Adipocyte (in vitro differentiated cells): ENCODE measurements at places on chromosomes 2 and 18.

GRCh38 chr2:172288603-172289002, 138.8 kb upstream of the ITGA6 start:
- no peak for DNase-seq

DNA sequence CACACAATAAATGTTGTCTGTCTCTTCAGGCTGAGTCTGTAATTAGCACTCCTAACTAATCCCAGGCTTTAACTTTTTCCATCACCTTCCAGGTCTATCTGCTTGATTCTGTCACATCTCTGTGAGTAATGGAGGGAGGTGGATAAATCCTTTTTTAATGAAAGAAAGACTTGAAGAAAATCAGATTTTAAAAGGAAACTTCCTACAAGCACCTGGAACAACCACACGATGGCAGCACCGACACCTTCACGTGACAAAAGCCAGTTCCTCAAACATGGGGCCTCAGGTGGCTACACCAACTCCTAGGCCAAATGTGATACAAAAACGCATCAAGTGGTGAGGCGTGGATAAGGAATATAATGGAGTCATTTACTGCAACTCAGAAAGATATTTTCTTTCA, 41.8 kb downstream of the TGFBRAP1 start:
- peak; percentile 49 for DNase-seq

DNA sequence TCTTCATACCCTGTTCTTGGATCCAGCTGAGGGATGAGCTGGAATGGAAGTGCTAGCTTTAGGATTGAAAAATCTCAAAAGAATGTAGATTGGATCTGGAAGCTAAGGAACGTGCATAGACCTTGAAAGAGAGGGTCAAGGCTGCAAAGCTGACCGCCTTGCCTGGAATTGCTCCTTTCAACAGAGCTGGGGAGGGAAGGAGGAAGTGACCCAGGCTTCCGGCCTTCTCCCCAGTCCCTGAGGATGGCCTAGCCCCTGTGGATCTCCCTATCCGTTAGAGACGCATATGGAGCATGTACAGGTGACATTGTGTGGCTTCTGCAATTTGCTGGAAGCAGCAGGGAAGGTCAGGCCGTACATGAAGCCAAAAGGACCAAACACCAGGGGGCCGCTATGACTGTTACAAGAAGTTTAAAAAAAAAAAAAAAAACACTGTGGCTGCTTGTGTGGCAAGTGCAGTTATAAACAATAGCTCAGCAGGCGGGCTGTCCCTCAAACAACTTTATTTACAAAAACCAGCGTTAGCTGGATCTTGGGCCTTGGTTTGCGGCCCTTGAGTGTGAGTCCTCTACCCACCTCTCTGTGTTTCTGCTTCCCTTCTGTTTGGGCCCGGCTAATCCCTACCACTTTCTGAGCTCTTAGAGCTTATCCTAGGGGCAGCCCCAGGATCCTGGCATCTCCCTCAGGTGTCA, 227.6 kb downstream of the SEPTIN10 start:
- DNase-seq: no peak

DNA sequence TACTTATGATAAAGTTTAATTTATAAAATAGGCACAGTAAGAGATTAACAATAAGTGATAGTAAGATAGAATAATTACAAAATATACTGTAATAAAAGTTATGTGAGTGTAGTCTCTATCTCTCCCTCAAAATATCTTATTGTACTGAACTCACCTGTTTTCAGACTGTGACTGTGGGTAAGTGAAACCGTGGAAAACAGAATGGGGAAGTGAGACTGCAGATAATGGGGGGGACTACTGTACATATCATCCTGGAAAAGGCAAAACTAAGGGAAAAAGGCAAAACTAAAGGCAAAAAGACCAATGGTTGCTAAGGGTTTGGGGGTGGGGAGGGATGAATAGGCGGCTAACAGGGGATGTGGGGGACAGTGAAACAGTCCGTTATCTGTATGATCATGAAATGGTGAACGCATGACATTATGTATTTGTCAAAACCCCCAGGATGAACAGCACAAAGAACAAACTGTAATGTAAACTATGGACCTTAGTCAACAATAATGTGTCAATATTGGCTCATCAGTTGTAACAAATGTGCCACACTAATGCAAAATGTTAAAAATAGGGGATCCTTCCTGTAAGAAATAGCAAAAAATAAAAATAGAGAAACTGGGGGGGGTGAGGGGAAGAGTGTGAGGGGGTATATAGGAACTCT, 93.8 kb downstream of the EPB41L3 start:
- DNase-seq: no peak

DNA sequence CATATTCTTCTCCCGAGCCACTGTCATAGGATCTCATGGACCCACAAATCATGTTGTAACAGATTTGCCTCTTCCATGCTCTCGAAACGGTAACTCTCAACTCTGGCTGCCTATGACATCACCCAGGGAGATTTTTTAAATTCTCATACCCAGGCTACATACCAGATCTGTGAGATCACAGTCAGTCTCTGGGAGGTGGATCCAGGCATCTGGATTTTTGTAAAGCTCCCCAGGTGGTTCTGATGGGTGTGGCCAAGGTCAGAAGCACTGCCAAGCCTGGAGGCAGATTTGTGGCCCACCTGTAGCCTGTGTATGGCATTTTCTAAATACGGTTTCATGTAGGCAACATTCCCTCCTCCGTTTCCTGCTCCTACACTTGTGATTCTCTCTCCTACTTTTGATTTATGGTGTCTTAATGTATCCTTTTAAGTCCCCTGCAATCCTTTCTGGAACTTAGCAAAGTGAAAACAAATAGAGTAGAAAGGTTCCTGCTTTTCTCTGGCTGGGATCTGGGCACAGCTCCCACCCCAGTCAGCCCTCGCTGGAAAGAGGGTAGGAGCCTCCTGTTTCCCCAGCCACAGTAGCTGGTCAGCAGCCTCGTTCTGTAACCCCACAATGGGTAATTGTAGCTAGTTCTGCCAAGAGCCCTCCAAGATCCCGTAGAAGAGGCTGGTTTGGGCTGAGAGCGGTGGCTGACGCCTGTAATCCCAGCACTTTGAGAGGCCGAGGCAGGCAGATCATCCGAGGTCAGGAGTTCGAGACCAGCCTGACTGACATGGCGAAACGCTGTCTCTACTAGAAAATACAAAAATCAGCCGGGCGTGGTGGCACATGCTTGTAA, 96.2 kb downstream of the KLHL29 start:
- peak; percentile 73 for DNase-seq

DNA sequence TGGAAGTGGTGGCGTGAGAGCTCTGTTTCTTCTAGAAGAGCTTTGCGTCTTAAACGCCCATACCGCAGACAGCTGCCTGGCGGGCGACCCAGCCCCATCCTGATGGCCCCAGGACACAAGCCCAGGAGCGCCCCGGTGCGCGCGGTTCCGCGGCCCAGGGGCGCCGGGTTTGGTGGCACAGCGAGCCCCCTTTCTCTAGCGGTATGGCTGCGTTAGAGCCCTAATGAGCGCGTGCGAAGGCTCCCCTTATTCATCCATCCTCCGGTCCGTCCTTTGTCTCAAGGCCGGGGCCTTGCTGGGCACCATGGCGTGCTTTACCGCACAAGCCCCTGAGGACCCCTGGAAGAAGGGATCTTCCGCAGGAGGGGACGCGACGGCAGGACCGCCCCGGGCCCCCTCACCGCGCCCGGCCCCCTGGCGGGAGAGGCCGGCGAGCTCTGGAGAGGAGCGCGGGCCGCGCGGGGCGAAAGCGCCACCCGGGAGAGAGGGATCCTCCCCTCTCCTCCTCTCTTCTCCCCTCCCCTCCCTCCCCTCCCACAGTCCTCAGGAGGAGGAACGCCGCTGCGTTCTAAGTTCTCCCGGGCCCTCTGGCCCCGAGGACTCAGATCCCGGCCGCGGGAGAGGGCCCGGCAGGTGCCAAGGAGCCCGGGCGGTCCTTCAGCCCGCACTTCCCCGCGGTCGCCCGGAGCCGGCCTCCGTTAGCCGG, 626 bp upstream of the SLC1A4 start:
- peak; percentile 94 for DNase-seq

GRCh38 chr2:224357098-224357901, 44.6 kb downstream of the FAM124B start:
- peak; percentile 81 for DNase-seq

- DNase-seq: peak; percentile 84
Observed at GRCh38 chr18:32018331-32019250, at the start of gene RNF125. TSS of gene RNF125 (plus strand) at chr18:32018825. CDS start at chr18:32018864, 39 bp downstream.

DNA sequence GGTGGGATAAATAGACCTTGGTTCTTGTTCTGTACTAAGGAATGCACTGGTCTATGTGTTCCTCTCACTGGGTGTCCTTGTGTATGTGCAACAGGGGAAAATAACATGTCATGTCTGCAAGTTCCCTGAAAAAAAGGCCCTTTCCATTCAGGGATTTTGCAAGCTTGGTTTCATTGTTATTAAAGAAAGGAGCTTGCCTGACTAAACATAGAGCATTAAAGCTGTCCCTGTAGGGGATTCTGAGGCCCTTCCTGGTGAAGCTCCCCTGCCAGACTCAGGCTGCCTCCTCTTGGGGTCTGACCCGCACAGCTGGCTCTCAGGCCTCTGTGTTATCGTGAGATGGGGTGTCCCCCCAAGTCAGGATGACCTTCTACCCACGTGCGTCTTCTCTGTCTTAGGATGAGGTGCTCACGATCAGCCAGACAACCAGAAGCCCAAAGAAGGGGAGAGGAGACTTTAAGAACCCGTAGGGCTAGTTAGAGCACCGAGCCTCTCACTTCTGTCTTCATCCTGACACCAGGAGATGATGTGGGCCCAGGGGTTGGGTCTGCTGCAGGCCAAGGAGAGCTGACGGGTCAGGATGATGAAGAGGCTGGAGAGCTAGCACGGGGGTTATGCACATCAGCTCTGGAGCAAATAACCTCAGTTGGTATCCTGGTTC, 21.2 kb downstream of the CAPG start:
- no peak for DNase-seq
